T47D (cell line): ENCODE measurements at places on chromosomes 5 and 9.

DNA sequence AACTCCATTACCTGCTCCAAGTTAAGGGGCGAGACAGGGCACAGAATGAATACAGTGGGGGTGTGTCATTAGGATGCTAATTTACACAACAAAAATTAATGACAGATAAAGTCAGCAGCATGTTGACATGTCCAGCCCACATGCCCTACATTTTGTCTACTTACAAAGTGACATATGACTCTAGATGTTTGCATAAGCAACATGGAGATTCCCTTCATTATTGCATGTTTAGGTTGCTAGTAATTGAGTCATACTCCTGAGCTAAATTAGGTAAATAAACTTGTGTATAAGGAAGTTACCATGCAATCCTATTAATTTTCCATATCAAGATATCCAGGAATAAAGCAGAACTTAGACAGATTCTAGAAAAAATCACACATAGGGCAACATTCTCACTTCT, 232.2 kb downstream of the PDE4D start:
- no peak for DNase-seq

- DNase-seq: peak; percentile 5
These were observed 1985.9 kb downstream of the EFNA5 start for GRCh38 chr5:105684799-105685198.

- no peak for DNase-seq
These were observed 48.1 kb upstream of the NKD2 start for GRCh38 chr5:960551-960950.

GRCh38 chr9:13832446-13832845, 481.5 kb downstream of the NFIB start:
- DNase-seq: no peak

- DNase-seq: peak; percentile 65
These were observed 47.8 kb downstream of the NR3C1 start for GRCh38 chr5:143355710-143356109.

DNA sequence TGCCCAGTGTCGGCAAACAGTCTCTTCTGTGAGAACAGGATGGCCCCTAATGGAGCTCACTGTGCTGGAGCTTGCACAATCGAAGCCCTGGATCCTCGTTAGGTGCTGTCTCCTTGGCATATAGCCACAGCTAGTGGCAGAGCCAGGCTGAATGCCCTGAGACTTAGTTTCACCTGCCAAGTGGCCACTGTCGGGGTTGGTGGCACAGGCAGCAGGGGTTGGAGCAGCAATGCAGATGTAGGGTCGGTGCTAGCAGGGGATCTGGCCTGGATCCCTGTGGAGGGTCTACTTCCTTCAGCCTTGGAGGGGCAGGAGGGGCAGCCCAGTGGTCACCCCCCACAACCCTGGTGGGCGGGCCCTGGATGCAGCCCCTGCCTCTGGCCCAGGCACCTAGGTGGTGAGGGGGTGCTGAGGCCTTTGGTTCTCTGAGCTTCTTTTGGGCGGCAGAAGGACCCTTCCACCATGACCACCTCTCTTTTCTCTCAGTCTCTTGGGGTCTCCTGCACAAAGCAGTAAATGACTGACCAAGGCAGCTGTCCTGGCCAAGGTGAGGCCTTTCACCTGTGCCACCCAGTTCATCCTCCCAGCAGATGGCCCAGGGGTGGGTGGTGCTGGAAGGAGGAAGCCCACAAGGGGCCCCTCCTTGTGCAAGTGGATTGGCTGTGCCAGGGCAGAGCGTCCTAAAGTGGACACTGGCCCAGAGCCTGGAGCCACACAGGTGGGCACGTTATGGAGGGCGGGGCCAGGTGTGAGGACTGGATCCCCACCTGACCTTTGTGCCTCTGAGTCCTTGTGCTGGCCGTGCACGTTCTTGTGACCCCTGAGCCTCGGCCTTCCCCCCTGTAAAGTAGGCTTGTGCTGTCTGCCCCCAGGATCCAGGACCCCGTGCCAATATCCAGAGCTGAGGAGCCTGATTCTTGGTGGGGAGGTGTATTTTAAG, 44.8 kb downstream of the PHF2 start:
- DNase-seq: peak; percentile 29

DNA sequence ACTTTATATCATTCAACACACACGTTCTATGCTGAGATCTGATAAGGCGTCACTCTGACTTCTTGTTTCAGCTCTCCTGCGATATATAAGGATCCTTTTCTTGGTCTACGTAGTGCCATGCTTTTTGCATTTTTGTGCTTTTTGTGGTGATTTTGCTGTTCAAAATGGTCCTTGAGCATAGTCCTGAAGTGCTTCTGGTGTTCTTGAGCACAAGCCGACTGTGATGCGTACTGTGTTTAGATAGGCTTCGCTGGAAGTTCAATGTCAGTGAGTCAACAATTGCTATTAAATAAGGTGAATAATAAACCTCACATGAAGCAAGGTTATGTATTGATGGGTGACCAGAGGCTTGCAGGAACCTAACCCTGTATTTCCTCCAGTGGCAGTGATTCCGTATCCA, 46.8 kb downstream of the ACO1 start:
- no peak for DNase-seq

DNA sequence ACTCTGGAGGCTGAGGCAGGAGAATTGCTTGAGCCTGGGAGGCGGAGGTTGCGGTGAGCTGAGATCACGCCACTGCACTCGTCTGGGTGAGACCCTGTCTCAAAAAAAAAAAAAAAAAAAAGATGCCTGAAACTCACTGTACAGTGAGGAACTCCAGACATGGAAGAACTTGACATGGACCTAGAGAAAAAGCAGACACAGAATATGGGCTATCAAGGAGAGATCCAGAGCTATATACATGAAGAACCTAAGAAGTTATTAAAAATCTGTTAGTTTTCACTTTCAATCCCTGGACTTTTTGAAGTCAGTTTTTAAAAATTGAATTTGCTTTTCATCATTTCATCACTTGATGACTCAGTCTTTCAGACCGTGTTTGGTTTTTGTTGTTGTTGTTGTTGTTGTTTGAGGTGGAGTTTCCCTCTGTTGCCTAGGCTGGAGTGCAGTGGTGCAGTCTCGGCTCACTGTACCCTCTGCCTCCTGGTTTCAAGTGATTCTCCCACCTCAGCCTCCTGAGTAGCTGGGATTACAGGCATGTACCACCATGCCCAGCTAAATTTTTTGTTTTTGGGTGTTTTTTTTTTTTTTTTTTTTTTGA, 20.3 kb downstream of the PAIP2 start:
- DNase-seq: no peak

GRCh38 chr9:36149197-36149596, 12.7 kb downstream of the GLIPR2 start:
- no peak for DNase-seq

DNA sequence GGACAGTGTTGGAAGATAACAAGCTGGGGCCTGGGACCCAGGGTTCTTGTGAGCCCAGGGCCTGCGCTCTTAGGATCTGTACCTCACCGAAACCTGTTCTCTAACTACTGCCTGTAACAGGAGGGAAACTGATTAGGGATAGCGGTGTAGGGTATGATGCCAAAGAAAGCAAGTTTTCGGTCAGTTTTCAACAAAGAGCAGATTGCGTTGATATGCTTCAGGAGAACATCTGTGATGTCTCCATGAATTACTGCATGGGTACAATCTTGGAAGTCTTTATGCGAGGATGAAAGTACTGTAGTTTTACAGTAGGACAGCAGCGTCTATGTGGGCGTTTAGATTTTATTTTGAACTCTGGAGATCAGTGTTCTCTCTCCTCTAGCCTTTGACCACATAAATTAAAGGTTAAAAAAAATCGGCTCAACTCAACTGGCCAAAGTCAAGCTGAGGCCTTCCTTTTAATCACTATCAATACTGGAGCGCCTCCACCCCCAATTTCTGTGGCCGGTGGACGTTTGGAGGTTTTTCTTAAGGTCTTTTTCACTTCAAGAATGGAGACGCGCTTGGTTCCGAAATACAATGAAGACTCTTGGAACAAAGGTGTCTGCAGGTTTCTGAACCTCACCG, 3.0 kb downstream of the NFIL3 start:
- DNase-seq: no peak

DNA sequence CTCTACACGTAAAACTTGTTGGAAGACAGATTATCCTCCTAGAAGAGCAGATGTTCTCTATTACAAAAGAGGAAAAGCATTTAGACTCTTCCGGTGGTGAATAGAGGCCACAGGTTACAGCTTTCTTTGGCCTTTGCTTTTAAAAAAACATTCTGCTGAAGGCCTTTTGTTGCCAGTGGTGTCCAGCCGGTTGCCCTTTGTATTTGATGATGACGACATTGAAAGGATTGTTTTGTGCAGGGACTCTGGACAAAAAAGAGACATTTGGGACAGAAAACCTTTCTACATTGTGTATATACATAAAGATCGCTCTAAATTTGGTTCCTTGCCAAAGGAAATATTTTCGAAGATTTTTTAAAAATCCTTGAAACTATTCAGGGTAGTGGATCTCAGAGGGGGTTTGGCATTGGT, 180.3 kb downstream of the C9orf152 start:
- no peak for DNase-seq

- DNase-seq: no peak
These were observed 37.8 kb upstream of the RUFY1 start for GRCh38 chr5:179512452-179513000.

- no peak for DNase-seq
These were observed 66.1 kb downstream of the PTPDC1 start for GRCh38 chr9:94150279-94150828.

GRCh38 chr5:109529520-109529919, 119.7 kb upstream of the PJA2 start:
- DNase-seq: peak; percentile 18

- DNase-seq: no peak
These were observed 142.4 kb downstream of the NMUR2 start for GRCh38 chr5:152262667-152263066.

- no peak for DNase-seq
These were observed 315.7 kb downstream of the MAT2B start for GRCh38 chr5:163821142-163821541.

GRCh38 chr9:118331622-118332045, 627.4 kb downstream of the TLR4 start:
- no peak for DNase-seq

GRCh38 chr5:10111571-10111970, 138.1 kb downstream of the ATPSCKMT start:
- DNase-seq: peak; percentile 57

- DNase-seq: peak; percentile 38
These were observed 61.8 kb downstream of the PFDN1 start for GRCh38 chr5:140240987-140241706.

- DNase-seq: no peak
These were observed 48.2 kb downstream of the ERMP1 start for GRCh38 chr9:5784526-5785315.

- no peak for DNase-seq
These were observed 16.0 kb downstream of the TEK start for GRCh38 chr9:27125030-27125429.

DNA sequence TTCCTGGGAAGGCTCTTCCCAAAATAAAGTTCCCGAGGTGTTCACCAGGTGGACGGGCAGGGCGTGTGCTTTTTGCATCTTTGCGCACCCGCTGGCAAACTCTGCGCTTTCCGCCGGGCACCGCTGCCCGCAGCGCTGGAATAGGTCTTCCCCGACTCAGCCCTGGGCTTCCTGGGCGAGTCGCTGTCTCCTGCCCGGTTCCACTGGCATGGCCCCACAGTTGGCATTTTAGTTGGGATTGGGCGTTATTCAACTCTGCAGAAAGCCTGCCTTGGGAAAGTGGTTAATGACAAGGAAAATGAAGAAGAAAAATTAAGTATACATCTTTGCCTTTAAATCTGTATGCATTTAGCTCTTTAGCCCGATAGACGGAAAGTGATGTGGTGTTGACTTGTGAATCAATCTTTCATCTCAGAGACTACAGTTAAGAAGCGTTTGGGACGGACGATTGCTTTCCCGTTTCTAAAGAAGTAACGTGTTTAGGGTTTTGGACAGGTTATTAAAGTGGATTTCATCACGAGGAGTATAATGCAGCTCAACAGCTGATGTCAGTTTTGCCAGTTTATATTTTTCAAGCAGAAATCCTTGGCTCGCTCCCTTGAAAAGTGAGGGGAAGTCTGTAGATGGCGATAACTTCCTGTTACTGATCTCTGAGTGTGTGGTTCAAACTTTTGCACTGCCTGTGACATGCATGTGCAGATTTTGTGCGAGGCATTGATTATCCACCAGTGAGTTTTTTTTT, 946 bp downstream of the ADCY2 start:
- no peak for DNase-seq

GRCh38 chr9:103816146-103816545, 278.0 kb upstream of the SMC2 start:
- no peak for DNase-seq

GRCh38 chr9:33249087-33249658, 9.2 kb downstream of the SPINK4 start:
- peak; percentile 49 for DNase-seq

DNA sequence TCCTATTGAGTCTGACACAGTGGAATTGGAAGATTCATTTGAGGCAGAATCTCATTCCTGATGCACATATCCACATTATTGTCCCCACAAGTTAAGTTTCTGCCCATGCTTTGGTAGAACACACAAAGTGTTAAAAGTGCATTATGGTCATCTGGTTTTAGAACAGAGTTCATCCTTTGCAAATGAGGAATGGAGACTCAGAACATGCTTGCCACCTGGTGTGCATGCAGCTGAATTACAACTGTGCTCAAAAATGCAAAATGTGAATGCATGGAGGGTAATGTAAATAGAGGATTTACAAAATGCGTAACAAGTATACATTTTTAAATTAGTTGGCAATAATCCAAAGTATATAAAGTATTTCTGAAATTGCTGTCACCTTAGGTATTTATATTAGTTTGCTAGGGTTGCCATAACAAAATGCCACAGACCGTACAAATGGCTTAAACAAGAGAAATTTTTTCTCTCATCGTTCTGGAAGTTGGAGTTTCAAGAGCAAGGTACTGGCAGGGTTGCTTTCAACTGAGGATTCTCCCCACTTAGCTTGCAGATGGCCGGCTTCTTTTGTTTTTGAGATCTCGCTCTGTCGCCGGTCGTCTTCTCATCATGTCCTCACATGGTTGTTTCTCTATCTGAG, 671.1 kb downstream of the TAF11L14 start:
- DNase-seq: peak; percentile 60

GRCh38 chr5:160171666-160172065, 52.4 kb upstream of the PWWP2A start:
- no peak for DNase-seq

- no peak for DNase-seq
These were observed 258.6 kb downstream of the FSTL4 start for GRCh38 chr5:133353741-133354140.

DNA sequence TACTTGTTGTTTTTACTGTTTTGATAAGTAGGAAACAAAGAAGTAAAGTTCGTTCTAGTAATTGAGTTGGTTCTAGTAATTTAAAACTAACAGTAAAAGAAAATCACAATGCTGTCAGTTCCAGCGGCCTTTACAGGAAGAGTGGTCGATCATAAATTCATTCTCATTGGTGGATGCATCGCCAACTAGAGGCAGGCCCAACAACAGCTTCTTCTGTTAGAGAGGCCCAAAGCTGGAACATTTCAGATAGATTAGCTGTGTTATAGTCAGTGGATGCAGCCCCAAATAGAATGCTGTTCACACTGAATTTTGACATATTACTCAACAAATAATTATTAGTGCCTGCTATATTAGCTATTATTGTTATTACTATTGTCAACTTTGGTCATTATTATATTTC, 80.8 kb downstream of the ARRDC3 start:
- DNase-seq: no peak
